GM04504 (cell line): ENCODE measurements at places on chromosomes 5 and 9.

DNA sequence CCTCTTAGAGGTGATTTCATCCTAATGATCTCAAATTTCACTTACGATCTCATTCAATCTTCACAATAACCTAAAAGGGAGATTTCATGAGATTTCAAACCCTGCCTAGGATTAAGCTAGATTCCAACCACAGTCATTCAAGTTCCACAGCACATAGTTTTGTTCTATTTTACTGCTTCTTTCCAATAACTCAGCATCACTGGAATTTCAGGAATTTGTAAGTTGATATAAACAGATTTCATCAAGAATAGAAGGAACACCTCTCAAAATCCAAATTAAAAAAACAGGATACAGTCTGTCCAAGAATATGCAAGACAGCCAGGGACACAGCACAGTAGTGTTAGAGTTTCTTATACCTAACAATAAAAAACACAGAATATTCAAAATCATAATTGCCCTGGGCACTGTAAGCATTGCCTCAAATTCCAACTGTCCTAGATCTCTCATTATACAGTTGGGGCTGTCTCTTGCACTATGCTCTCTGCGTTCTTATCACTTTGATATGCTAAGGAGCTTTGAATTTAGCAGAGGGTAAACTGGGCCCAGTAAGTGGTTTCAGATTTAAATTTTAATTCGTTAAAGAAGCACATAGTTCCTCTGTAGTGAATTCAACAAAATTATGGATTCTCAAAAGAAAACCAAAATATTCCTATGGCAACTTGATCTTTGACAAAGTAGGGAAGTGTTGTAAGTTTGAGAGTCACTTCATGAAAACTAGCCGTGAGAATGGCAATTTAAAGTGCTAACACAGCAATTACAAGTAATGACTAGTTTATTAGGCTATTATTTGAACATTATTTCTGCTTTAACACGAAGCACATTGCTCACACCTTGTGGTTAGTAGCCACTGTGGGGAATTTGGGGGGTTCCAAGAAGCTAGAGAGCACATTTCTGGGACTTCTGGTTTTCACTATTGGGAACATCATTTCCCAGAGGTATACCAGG lies 478.6 kb upstream of the C9orf72 start:
- no peak for DNase-seq

DNA sequence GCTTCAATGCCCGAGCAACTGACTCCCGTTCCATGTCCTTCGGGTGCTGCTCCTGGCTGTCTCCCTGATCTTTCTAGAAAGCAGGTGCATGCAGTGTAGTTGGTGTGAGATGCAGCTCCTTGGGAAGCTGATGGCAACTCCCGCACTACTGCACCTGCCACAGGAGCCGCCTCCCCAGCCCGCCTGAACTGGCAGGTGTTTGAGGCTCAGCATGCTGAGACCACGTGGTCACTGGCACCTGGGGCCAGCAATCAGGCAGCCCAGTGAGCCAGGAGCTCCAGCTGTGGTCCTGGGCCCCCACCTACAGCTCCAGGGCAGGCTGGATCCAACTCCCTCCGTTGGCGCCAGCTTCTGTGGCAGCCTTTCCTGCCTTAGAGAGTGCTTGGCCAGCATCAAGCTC lies 111.5 kb downstream of the ICE1 start:
- DNase-seq: no peak

DNA sequence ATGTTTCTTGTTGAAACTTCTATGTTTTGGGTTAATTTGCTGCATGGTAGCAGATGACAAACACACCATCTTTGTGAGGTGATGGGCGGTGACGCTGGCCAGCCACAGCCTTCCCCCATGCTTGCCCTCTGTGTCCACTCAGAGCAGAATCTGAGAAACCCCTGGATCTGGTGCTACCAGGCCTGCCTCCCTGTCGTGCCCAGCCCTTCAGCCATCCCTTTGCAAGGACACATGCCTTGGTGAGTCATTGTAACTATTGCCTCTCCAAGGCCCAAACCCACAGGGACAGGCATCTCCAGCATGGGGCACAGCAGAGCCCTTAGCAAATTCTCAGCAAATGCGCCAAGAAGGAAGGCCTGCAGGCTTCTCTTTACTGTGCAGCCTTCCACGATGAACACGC lies 48.1 kb upstream of the FCN1 start:
- no peak for DNase-seq

DNA sequence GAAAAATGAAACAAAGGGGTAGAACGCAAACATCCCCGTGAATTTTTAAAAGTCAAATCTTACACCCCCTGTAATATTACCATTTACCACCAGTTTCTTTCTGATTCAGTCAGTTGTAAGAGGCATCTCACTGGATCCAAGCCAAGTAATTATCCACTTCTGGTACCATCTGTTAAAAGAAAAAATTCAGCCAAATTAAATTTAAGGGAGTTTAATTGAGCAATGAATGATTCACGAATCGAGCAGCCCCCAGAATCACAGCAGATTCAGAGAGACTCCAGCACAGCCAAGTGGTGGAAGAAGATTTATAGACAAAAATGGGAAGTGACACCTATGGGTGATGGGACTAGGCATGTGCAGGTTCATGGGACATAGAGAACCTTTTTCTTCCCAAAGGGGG lies 29.9 kb upstream of the MTMR12 start:
- no peak for DNase-seq

- no peak for DNase-seq
These were observed 703.5 kb upstream of the RGMB start for GRCh38 chr5:98069876-98070512.

DNA sequence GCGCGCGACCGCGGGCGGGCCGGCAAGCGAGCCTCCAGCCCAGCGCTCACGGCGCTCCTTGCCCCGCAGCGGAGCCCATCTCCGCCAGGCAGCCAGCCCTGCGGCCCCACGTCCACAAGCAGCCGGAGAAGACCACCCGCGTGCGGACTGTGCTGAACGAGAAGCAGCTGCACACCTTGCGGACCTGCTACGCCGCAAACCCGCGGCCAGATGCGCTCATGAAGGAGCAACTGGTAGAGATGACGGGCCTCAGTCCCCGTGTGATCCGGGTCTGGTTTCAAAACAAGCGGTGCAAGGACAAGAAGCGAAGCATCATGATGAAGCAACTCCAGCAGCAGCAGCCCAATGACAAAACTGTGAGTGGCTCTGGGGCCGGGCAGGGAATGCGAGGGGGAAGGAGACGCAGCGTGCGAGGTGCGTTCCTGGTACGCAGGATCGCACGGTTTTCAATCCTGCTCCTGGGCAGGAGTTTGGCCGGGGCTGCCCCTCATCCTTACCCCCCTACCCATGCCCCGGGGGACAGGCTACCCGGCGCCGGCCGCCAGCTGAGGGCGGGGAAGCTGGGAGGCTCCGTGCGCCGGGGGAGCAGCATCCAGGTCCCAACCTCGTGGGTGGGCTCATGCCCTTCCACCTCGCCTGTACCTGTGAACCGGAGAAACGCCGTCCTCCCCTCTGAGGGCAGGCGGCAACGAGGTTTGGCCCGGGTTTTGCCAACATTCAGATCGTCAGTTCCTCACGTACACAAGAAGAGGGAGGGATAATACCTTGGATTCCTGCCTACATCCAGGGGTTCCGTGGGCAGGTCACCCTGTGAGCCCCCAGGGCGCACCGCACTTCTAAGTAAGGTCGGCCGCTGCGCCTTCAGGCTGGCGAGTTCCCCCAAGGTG lies 6.6 kb downstream of the ISL1 start:
- DNase-seq: no peak

- DNase-seq: no peak
These were observed 389.5 kb downstream of the ACTL7B start for GRCh38 chr9:108466304-108466703.

- no peak for DNase-seq
These were observed 4.6 kb downstream of the PDLIM7 start for GRCh38 chr5:177492841-177493240.

- no peak for DNase-seq
These were observed 96.0 kb upstream of the SLC12A2 start for GRCh38 chr5:127987354-127988145.

GRCh38 chr9:120966013-120966369 lies 39.4 kb upstream of the TRAF1 start:
- no peak for DNase-seq

- DNase-seq: no peak
These were observed 9.5 kb downstream of the PSAT1 start for GRCh38 chr9:78306222-78307076.

GRCh38 chr9:134811673-134812342 lies 68.8 kb upstream of the FCN2 start:
- peak; percentile 92 for DNase-seq

GRCh38 chr5:178155065-178155464 lies 1.4 kb upstream of the NHP2 start:
- DNase-seq: no peak

- no peak for DNase-seq
These were observed 46.3 kb downstream of the NAA35 start for GRCh38 chr9:85987236-85987635.

DNA sequence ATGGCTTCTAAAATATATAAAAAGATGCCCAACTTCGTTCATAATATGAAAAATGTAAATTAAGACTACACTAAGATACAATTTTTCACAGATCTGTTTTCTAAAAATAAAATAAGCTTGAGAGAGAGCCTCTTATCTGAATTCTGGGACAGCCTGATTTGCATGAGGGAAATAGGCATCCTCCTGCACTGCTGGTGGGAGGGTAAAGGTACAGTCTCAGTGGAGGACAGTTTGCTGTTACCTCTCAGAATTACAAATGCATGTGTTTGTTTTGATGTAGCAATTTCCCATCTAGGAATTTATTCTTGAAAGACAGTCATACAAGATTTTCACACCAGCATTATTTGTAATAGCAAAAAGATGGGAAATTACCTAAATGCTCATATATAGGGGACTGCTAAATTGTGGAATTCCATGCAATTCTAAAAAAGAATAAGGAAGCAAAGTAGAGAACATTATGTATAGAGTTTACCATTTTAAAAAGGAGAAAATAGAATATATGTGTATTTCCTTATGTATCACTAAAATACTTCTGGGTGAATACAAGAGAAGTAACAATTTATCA lies 75.7 kb downstream of the ZSWIM6 start:
- no peak for DNase-seq

DNA sequence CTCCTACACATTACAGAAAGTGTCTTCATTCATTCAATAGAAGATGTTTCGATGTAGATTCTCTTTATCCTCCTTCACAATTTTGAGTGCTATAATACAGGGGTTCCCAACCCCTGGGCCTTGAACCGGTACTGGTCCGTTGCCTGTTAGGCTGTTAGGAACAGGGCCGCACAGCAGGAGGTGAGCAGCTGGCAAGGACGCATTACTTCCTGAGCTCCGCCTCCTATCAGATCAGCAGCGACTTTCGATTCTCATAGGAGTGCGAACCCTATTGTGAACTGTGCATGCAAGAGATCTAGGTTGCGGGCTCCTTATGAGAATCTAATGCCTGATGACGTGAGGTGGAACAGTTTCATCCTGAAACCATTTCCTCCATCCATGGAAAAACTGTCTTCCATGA lies 153.0 kb upstream of the SMC2 start:
- DNase-seq: no peak

DNA sequence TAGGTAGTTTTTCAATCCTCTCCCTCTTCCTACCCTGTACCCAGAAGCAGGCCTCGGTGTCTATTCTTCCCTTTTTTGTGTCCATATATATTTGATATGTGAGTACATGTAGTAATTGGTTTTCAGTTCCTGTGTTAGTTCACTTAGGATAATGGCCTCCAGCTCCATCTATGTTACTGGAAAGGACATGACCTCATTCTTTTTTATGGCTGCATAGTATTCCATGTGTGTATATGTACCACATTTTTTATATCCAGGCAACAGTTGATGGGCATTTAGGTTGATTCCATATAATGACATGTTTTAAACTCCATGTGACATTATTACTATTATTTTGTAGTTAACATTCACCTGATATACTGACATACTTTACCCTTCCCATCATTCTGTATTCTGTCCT lies 49.1 kb downstream of the CAVIN4 start:
- no peak for DNase-seq

DNA sequence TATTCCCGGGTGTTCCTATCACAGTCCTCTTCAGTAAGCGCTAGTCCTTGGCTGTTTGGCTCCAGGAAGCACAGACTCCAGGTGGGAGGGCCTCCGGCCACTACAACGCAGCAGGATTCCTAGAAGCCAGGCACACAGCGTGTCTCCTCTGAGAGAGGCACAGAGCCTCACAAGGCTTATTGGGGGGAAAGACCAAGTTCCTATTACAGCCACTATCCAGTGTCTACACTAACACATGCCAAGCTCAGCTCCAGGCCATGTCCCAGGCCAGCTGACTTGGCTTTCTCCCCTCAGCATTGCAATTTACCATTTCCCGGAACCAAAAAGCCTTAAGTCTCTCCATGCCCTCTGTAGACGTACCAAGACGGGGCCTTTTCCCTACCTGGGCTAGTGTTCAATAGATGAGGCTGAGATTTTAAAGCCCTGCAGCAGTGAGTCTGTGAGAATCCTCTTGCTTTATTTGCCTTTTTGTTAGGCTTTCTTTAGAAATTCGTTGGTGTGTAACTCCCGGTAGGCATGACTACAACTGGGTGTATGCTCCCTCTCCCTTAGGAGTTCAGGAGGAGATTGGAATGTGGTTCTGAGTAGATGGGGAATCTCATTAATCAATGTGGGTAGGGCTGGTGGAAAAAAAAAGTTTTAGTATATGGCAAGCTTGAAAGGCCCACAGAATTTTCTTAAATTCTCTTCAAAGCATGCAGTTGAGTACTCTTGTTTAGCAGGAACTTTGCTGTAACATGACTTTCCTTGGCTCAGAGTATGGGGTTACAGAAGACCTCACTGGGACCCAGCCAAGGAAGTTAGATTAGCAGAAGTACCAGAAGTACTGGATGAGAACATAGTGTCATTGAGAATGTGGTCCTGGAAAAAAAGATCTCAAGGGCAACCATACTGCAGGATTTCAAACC lies 84.3 kb upstream of the SLC1A3 start:
- DNase-seq: no peak

DNA sequence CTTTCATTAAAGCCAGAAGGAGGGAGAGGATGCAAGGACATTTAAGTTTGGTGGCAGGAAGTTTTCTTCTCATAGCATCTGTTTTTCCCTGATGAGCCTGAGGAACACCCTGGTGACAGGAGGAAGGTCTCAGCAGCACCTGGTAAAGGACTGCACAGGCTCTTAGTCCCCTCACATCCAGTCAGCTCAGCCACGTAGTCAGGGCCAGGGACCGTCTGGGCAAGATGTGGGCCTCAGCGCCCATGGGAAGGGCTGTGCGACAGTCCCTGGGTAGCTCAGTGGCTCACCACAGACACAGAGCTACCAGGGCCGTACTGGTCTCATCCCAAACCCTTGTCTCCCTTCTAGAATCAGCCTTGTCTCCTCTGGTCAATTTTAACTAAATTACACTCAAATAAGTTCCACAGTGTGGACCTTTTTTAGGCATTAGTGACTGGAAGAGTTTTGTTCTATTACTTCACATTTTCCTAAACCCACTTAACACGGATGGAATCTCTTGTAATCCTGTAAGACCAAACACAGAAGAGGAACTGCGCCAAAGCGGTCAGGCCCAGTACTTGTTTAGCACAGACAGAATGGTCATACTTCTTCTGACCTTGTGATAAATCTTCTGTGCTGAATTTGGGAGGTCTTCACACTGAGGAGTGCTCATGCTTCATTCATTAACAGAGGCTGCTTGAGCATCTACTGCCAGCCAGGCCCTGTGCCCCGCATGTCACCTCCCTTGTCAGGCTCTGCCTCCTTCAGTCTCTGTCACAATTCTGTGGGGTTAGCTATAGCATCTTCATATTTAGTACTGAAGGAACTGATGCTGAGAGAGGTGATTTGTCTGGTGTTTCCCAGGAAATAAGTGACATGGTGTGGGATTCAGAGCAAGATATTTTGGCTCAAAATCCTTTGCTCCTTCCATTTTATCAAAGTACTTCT lies 91.4 kb downstream of the ANGPTL2 start:
- no peak for DNase-seq
